HT1080 (cell line): ENCODE measurements at places on chromosomes 5 and 9.

- peak; percentile 22 for DNase-seq
Measured at GRCh38 chr5:127447827-127448226, 69.6 kb upstream of the PRRC1 start.

- DNase-seq, result no peak
Measured at GRCh38 chr5:74177961-74178360, 462.6 kb downstream of the ENC1 start.

GRCh38 chr5:142926549-142926948 lies 156.4 kb downstream of the ARHGAP26 start:
- no peak for DNase-seq

- DNase-seq, result no peak
Measured at GRCh38 chr5:125987677-125988255, 435.4 kb upstream of the GRAMD2B start.

DNA sequence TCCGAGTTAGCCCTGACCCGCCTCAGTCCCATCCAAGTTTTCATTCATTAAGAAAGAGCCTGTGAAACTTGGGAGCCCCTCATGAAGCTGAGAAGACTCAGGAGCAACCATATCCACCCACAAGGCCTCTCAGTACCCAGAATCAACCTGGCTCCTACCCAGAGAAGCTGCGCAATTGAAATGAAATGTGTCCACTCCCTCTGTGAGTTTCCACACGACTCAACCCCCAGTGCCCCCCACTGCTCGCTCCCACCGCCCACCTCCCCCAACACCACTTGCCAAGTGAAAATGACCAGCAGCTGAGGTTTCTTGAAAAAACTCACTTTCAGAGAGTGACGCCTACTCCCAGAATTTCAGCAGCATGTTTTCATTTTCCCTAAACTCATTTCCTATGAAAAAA lies 104.6 kb downstream of the CDK5RAP2 start:
- DNase-seq, result no peak
